Right atrium auricular region (tissue), 2 donors: ENCODE measurements at places on chromosomes 12 and 14.

DNA sequence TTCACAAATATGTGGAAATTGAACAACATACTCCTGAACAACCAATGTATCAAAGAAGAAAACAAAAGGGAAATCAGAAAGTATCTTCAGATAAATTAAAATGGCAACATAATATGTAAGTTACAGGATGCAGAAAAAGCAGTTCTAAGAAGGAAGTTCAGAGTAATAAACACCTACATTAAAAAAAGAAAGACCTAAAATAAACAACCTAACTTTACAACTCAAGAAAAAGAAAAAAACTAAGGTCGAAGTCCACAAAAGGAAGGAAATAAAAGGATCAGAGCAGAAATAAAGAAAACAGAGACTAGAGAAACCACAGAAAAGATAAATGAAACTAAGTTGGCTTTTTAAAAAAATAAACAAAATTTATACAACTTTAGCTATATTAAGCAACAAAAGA is 59.2 kb downstream of the EGLN3 start:
- DNase-seq = no peak

DNA sequence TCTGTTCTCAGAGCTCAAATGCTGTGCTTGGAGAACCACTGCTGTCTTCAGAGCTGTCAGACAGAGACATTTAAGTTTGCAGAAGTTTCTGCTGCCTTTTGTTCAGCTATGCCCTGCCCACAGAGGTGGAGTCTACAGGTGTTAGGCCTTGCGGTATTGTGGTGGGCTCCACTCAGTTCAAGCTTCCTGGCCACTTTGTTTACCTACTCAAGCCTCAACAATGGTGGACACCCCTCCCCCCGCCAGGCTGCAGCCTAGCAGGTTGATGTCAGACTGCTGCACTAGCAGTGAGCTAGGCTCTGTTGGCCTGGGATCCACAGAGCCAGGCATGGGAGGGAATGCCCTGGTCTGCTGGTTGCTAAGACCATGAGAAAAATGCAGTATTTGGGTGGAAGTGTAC is 323.8 kb downstream of the BCAT1 start:
- no peak for DNase-seq

- no peak for DNase-seq
Measured at GRCh38 chr12:84135586-84136279, 776.9 kb downstream of the SLC6A15 start.

GRCh38 chr12:22530-23201 is 43.9 kb upstream of the IQSEC3 start:
- DNase-seq = no peak

DNA sequence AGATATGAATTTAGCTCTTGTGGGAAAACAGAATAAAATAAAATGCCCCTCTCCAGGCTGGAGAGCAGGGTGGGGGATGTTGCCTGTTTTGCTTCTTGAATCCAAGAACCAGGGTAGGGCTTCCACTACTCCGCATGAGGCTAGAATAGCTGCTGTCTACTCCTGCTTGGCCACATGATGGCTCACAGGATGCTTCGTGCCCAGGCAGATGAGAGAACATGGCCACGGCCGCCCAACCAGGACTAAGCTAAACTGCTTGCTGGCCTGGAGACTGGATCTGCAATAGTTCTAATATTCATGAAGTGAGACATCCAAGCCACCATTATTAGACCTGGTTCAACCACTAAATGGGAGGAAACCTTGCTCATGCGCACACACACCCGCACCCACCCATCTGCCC is 122.2 kb upstream of the METAP2 start:
- no peak for DNase-seq

DNA sequence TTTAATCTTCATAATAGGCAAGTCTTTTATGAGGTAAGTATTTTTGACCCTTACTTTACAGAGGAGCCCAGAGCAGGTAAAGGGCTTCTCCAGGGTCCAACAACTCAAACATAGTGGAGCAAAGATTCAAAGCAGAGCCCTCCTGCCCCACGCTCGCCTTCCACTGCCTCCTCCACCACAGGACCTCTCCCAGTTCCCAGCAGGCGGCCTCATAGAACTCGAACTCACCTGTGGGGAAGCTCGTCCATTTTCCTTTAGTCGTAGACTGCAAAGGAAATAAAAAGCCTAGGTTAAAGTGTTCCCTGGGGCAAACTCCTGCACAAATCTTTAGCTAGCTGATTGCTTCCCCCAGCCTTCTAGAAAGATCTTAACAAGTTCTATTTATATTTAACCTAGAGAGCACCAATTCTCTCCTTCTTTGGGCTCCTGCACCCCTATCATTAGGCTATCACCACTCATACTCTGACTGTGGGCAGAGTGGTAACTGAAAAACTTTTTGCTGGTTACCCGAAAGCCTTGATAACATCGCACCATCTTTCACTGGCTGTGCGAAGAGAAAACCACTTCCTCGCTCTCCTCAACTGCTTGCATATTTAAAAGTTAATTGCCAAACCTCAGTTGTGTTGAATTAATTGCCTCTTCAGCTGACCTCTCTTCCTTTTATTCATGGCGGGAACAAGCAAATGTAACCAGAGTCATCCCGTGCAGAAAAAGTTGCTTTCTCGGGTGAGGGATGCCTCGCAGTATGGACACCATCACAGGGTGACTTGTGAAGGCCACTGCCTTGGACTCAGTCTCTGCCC is 299.6 kb downstream of the DPF3 start:
- DNase-seq = no peak

- DNase-seq = no peak
Measured at GRCh38 chr14:23600322-23600707, 21.7 kb upstream of the JPH4 start.

DNA sequence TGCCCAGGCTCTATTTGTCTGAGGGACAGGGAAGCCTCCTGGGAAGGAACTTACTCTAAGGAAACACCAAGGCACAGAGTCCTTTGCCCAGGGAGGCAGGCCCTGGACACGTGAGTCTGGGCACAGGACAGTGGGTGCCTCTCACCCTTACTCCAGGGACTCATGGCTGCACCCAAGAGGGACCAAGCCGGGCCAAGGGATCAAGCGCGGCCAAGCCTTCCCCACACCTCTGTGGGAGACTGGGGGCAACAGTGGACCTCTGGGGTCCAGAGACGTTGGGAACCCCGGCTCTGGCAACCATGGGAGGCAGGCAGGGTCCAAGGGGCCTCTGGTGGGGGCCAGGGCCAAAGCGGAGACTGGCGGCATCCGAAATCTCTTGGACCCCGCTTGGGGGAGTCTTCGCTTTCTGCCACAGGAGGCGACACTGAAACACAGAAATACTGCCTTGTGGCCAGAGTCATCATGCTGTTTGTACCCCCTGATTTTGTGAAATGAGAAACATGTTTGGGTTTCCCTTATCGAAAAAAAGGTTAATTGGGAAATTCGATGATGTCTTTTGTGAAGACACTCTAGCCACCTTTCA is 51.7 kb upstream of the BCL11B start:
- no peak for DNase-seq

DNA sequence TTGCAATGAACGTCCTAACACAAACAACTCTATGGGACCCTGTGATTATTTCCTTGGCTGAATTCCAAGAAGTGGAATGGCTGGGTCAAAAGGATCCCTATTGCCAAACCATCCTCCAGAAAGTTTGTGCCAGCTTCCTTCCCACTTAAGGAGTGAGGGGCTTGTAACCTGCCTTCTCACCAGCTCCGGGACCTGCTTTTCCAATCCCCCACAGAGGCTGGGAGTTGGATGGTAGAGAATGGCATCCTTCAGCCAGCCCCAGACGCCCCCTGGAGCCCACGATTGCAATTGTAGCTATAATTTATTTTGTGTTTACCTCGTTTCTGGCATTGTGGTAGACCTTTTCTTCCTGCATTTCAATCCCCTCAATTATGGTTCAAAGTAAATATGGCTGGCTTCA is 9.7 kb upstream of the ZDHHC22 start:
- no peak for DNase-seq

DNA sequence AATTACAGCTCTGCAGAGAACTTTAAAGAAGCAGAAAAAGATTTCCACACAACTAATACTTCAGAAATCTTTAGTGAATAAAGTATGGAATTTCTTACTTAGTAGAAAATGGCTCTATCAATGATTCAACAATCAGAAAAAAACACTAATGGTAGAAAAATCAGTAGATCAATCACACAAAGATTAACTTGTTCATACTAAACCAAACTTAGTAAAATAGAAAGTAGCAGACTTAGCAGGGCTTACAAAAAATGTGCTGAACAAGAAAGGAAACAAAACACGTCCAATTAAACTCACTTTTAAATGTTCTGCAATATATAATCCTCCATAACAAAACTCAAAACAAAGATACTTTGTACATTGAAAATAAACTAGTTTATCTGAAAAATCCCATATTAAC is 38.9 kb downstream of the CEP128 start:
- DNase-seq = no peak

- DNase-seq = no peak
Measured at GRCh38 chr12:132580701-132581292, 29.6 kb downstream of the LRCOL1 start.

GRCh38 chr14:55731881-55732498 is 152.0 kb downstream of the KTN1 start:
- DNase-seq = no peak

DNA sequence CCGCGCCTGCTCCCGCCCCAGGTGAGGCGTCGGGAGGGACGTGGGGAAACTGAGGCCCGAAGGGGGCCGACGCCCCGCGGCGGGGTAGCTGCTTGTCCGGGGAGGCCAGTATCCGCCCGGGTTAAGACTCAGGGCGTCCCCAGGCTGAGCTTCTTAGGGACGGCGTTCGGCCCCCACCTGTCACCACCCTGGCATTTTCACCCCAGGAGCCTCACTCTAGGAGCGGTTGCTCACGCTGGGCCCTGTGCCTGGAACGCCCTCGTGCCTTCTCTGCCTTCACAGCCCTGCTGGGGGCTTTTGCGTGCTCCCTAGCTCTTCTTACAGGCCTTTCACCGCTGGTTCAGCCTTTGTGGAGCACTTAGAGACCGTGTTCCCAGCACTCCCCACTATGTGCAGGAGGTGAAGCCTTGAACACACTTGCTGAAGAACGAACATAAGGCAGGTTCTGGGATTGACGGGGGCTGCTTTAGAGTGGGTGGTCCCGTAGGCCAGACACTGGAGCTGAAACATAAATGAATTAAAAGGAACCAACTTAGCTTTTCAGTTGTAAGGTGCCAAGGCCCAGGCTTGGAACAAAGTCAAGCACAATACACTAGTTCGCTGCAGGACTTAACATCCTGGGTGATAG is 601 bp downstream of the ZNF839 start:
- DNase-seq = no peak

DNA sequence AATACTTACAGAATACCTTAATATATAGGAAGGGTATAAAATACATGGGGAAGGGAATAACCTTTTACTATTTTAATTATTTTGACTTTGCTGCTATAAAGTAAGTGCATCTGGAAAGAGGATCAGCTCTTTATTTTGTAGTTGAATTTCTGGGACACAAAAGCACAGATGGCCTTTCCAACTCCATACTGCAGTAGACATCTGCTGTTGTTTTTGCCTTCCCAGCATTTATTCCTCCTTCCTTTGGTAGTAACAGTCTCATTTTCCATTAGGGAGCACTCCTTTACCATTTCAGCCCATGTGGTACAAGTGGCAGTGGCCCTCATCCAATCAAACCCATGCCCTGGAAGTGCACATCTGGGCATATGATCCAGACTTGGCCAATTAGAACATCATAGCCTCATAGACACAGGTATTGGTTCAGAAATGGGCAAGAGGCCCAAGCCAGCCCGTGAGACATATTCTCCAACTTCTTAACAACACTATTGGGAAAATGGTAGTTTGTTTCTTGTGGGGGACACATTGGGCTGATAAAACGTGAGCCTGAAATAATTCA is 64.8 kb upstream of the YARS2 start:
- no peak for DNase-seq

- DNase-seq = no peak
Measured at GRCh38 chr14:20837831-20838230, 35.2 kb upstream of the RNASE1 start.

DNA sequence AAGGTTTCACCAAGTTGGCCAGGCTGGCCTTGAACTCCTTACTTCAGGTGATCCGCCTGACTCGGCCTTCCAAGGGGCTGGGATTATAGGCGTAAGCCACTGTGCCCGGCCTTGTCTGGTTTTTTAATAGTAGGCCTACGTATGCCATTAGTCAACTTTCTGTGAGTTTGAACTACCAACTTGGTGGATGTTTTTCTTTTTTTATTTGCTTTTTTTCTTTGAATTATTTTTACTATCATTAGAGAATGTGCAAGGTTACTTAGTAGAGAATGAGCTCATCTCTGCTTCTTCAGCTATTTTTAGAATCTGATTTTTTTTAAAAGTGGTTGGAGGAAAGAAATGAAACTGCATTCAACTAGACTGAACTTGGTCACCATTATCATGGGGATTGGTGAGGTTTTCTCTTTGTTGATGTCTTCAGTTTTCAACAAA is 51.4 kb downstream of the HMGA2 start:
- DNase-seq = no peak

GRCh38 chr12:54984658-54985376 is at the start of gene TESPA1:
Gene TESPA1 (minus strand): TSS chr12:54984762. CDS start chr12:54974562, 10,200 bp downstream.
- peak; percentile 60 for DNase-seq

GRCh38 chr12:33828326-33828725 is 194.0 kb upstream of the ALG10 start:
- DNase-seq = no peak

DNA sequence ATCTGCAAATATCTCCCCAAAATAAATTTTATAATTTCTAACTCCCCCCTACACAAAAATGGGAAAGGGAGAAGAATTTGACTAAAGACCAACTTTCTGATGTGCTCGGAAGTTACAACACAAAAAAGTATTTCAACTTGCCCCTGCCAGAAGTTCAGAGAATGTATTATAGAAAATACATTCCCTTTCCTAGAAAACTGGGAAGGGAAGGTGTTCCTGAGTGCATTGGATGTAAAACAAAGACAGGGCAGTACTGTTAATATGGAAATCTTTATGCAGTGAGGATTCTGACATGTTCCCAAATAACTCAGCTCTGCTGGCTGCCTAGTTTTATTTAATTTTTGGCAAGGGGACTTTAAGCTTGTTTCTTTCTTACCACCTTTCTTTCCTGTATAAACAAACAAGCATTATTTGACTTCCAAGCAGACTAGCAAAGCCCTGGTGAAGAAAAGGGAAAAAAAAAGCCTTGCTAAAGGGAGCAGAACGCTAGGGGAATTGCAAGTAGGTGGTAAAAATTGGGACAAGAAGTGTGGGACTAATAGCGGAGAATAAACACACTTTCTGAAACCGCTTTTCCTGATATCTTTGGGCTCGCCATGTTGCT is 124.1 kb downstream of the STXBP6 start:
- no peak for DNase-seq

DNA sequence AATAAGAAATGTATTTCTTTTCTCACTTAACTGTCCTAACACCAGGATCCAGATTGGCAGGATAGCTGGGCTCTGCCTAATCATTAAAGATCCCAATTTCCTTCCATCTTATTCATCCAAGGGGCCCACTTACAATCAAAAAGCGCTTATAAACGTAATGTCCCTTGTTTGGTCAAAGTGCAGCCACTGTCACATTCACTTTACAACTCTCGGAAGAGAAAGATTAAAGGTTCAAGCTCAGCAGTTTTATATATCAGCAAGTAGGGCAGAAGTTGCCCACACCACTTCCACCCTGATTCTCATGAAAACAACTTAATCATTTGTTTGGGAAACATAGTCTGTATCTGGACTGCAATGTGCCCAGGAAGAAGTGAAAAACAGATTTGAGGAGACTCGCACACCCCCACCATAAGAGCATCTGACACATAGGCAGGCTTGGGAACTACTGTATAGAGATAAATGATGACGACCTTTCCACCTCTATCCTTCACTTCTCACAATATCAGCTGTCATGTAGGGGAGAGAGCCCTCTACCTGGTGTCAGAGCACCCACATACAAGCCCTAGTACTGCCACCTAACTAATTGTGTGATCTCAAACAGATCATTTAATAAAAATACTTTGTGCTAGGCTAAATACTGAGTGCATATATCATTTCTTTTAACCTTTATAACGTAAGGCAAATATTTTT is 80.8 kb downstream of the CAPZA3 start:
- DNase-seq = no peak
